ENCODE measurements at places on chromosomes 2 and 18.

GRCh38 chr2:24382363-24383073 is 22.2 kb upstream of the ITSN2 start:
- no peak overlapping the region for H3K27ac ChIP-seq
- H3K4me3 ChIP-seq: no peak overlapping the region
- no peaks in the 10 kb centered on the region for H3K27me3 ChIP-seq
- H3K4me1 ChIP-seq: no peaks in the 10 kb centered on the region
- peak; percentile 80 for DNase-seq

DNA sequence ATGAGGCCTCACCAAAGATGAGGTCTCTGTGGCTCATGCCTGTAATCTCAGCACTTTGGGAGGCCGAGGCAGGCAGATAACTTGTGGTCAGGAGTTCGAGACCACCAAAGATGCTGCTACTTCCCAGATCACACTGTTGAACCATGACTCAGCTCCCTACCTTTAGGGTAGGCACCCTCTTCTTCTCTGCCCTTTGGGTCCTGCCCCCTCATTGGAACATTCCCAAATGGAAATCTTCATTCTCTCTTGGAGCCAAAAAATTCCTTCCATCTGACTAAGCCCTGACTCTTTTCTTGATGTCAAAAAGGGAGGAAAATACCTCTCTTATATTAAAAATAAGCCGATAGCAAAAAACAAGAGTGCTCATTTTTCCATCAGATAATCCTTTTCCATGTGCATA is 183.5 kb downstream of the PAX3 start:
- DNase-seq: no peak
- H3K4me1 ChIP-seq: no peaks in the 10 kb centered on the region
- H3K27ac ChIP-seq: no peak overlapping the region
- H3K27me3 ChIP-seq: no peaks in the 10 kb centered on the region
- H3K4me3 ChIP-seq: no peak overlapping the region

DNA sequence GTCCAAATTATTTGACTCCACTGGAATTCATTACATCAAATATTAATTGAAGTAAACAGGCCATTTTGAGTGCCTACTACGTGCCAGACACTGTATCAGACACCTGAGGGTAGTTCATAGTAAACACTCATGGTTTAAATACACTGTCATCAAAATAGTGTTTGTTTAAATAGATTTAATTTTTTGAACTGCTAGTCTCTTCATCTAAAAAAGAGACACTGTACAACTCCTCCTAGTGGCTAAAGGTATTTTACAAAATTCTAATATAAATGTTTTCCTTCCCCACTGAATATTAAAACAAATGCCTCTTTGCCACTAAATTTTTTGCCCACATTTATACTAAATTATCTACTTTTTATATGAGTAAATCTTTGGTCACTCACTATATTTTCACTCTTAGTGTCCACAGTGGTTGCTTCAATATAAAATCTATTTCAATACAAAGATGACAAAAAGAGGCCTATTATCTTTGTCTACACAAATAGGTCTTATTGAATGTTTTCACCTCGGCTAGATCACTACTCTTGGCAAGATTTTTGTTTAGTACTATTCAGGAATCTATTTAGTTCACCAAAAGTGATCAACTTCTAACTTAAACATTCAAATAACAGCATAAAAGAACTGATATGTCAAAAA is 122.1 kb downstream of the TMEM247 start:
- no peak overlapping the region for H3K27ac ChIP-seq
- H3K4me1 ChIP-seq: no peaks in the 10 kb centered on the region
- peak; percentile 14 for DNase-seq
- H3K27me3 ChIP-seq: no peaks in the 10 kb centered on the region
- H3K4me3 ChIP-seq: no peak overlapping the region

GRCh38 chr2:231133365-231134099 is 8.7 kb upstream of the HTR2B start:
- peaks cover 3% of the 10 kb centered on the region for H3K4me1 ChIP-seq
- no peak overlapping the region for H3K27ac ChIP-seq
- no peaks in the 10 kb centered on the region for H3K27me3 ChIP-seq
- no peak overlapping the region for H3K4me3 ChIP-seq
- peak; percentile 76 for DNase-seq
- H3K36me3 ChIP-seq: no peaks in the 10 kb centered on the region

GRCh38 chr2:14960686-14961324 is 328.3 kb downstream of the LRATD1 start:
- DNase-seq: no peak
- H3K4me3 ChIP-seq: no peak overlapping the region
- no peaks in the 10 kb centered on the region for H3K4me1 ChIP-seq
- no peak overlapping the region for H3K27ac ChIP-seq

- no peaks in the 10 kb centered on the region for H3K36me3 ChIP-seq
- no peaks in the 10 kb centered on the region for H3K4me1 ChIP-seq
- no peak overlapping the region for H3K27ac ChIP-seq
- no peak overlapping the region for H3K4me3 ChIP-seq
These were observed 6.6 kb upstream of the TNFRSF11A start for GRCh38 chr18:62318228-62319180.

GRCh38 chr18:74395648-74396154 is 61.4 kb downstream of the DIPK1C start:
- H3K27me3 ChIP-seq: no peaks in the 10 kb centered on the region
- no peaks in the 10 kb centered on the region for H3K36me3 ChIP-seq
- no peak overlapping the region for H3K27ac ChIP-seq
- DNase-seq: no peak

DNA sequence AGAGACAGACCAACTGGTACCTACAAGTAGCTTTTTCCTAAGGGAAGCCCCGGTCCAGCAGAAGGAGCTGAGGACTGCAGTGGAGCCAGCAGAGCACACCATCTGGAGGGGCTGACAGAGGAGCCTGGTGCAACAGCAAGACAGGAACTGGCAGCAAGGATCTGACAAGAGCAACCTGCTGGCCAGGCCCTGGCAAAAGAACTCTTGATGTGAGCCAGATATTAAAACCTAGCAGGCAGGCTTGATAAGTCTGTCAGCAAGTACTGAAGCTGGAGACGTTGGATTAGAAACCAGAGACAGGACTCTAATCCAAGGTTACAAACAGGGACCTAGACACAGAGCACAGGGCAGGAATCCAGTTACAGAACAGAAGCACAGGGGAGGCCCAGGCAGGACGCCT is 260.7 kb upstream of the MGAT5 start:
- peaks cover 24% of the 10 kb centered on the region for H3K4me1 ChIP-seq
- H3K36me3 ChIP-seq: no peaks in the 10 kb centered on the region
- DNase-seq: no peak
- H3K4me3 ChIP-seq: no peak overlapping the region
- H3K27ac ChIP-seq: peak overlapping the region; percentile 33

- no peaks in the 10 kb centered on the region for H3K36me3 ChIP-seq
- no peaks in the 10 kb centered on the region for H3K4me1 ChIP-seq
- no peak overlapping the region for H3K4me3 ChIP-seq
- H3K27ac ChIP-seq: no peak overlapping the region
These were observed 15.5 kb upstream of the IL1RN start for GRCh38 chr2:113111823-113112287.

DNA sequence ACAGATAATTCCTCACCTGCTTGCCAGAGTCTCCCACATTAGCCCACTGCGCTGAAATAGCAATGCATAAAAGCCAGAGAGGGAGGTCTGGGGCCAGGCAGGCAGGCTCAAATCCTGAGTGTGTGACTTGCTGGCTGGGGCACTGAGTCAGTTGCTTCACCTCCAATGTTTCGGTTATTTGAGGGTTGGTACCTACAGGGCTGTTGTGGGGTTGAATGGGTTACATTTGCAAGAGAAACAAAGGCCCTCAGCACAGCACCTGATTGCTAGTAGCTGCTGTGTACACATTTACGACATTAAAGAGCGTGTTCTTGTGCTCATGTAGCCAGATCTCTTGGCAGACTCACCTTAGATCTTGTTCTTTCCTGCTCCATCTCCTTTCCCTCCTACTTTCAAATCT is 34.1 kb upstream of the FAM110C start:
- no peak overlapping the region for H3K4me3 ChIP-seq
- no peaks in the 10 kb centered on the region for H3K36me3 ChIP-seq
- peaks cover 8% of the 10 kb centered on the region for H3K27me3 ChIP-seq
- H3K27ac ChIP-seq: no peak overlapping the region
- no peak for DNase-seq

DNA sequence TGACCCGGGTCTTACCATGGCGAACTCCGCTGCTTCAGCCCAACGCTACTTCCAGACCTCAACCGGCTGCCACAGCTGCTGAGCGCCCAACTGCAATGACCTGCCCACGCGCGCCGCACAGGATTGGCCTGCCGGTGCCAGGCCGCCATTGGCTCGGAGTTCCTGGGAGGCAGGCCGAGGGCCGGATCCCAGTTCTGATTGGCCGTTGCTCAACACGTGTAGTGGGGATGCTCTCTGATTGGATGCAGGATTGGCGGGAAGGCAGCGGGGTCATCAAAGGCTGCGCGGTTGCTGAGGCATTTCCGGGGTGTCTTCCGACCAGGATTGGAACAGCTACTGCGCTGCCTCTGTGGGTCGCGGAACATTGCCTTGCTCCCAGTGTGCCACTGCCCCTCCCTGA is at the start of gene TUBA3E:
TUBA3E (minus strand) TSS at position 97 of the 400 bp plus-strand sequence; CDS start at position 18, 79 bp downstream.
- H3K27ac ChIP-seq: no peak within 1 kb of the TSS
- H3K36me3 ChIP-seq: no peaks in the 10 kb centered on the region
- DNase-seq: no peak
- H3K4me1 ChIP-seq: no peaks in the 10 kb centered on the region

GRCh38 chr2:195533771-195534642 is 123.0 kb upstream of the SLC39A10 start:
- H3K36me3 ChIP-seq: no peaks in the 10 kb centered on the region
- no peaks in the 10 kb centered on the region for H3K27me3 ChIP-seq
- peak; percentile 87 for DNase-seq
- peaks cover 41% of the 10 kb centered on the region for H3K4me1 ChIP-seq

DNA sequence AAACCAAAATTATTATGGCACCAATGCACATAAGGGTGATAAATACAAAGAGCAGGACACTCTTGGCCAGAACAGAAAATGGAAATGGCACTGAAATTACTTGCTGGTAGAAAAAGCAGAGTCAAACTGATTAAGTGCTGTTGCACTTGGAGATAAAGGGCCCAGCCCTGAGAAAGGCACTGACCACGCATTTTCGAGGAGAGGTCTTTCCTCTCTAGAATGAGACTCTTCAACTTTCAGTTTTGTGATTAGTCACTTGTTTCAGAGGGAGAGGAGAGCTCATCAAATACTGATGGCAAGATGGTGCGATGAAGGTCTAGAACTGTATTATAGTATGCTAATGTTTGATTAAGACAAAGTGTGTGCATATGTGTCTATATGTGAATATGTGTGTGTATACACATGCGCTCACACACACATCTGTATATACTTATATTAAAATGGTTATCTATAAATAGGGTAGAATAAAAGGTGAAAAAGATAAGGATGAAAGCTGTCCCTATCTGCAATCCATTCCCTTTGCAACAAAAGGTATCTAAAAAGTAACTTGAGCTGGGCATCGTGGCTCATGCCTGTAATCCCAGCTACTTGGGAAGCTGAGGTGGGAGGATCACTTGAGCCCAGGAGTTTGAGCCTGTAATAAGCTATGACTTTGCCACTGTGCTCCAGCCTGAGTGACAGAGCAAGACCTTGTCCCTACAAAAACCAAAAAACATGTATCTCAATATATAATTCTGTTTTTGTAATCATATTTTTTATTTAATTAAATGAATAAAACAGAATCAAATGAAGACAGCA is 48.8 kb upstream of the ZDBF2 start:
- H3K36me3 ChIP-seq: no peaks in the 10 kb centered on the region
- no peak overlapping the region for H3K27ac ChIP-seq
- no peak for DNase-seq
- no peaks in the 10 kb centered on the region for H3K27me3 ChIP-seq

DNA sequence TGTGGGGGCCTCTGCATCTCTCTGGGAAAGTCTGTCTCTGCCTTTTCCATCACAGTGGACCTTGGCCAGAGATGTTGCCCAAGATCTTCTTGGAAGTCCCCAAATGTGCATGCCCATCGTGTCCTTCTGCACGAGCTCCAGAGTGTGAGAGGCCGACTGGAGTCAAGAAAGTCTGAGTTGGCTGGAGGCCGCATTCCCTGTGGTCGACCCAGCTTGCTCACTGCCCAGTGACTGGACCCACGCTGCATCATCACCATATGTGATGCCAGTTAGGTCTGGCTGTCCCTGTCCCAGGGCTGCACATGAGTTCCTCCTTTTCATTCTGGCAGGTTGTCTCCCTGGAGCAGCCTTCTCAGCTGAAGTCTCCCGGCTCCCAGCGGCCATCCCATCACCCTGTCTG is 93.8 kb downstream of the ARL4C start:
- no peaks in the 10 kb centered on the region for H3K27me3 ChIP-seq
- no peak overlapping the region for H3K4me3 ChIP-seq
- H3K4me1 ChIP-seq: no peaks in the 10 kb centered on the region

GRCh38 chr18:48172226-48173006 is 236.8 kb downstream of the ZBTB7C start:
- H3K27me3 ChIP-seq: no peaks in the 10 kb centered on the region
- no peaks in the 10 kb centered on the region for H3K36me3 ChIP-seq
- H3K4me3 ChIP-seq: no peak overlapping the region
- peaks cover 21% of the 10 kb centered on the region for H3K4me1 ChIP-seq
- no peak for DNase-seq

GRCh38 chr2:170456914-170457313 is 258.2 kb upstream of the SP5 start:
- H3K27me3 ChIP-seq: no peaks in the 10 kb centered on the region
- H3K27ac ChIP-seq: no peak overlapping the region
- H3K36me3 ChIP-seq: no peaks in the 10 kb centered on the region
- H3K4me1 ChIP-seq: no peaks in the 10 kb centered on the region
- H3K4me3 ChIP-seq: no peak overlapping the region
- no peak for DNase-seq

- no peak for DNase-seq
- H3K4me3 ChIP-seq: no peak overlapping the region
- peaks cover 32% of the 10 kb centered on the region for H3K4me1 ChIP-seq
- H3K27ac ChIP-seq: no peak overlapping the region
These were observed 6.4 kb downstream of the ITSN2 start for GRCh38 chr2:24353973-24354372.

DNA sequence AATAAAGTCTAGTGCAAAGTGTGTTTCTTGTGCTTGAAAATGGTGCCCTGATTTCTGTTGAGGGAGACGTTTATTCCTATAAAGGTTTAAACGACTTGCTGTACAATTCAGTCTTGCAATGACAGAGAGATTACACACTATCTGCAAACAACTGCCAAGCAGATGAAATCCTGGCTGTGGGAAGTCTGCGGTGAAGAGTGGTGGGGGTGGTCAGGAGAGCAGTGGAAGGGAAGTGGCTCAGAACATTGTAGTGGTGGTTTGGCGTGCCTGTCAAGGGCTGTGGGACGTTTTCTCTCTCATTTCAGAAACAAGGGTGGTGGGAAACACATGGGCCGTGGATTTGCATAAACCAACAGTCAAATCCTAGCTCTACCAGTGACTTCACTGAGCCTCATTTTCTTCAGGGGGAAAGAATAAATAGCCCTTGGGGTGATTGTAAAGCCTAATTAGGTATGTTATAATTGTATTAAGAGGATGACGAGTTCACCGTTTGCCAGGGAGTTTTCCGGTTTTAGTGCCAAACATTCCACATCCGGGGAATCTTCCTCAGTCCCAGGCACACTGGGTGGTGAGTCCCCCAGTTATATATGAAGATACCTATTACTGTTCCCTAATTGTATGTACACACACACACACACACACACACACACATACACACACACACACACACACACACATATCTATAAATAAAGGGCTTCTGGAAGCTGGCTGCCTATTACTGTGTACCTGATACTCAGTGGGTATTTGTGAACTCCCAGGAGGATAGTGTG is 115.0 kb downstream of the SPTBN1 start:
- DNase-seq: peak; percentile 61
- H3K4me3 ChIP-seq: no peak overlapping the region
- peak overlapping the region; percentile 82 for H3K27ac ChIP-seq
- no peaks in the 10 kb centered on the region for H3K27me3 ChIP-seq
- no peaks in the 10 kb centered on the region for H3K36me3 ChIP-seq
